ENCODE measurements at places on chromosomes 12 and 14.

GRCh38 chr12:67456431-67456901 lies 187.3 kb downstream of the CAND1 start:
- no peak for DNase-seq

GRCh38 chr12:80107221-80107620 lies 7.9 kb downstream of the OTOGL start:
- no peak for DNase-seq

DNA sequence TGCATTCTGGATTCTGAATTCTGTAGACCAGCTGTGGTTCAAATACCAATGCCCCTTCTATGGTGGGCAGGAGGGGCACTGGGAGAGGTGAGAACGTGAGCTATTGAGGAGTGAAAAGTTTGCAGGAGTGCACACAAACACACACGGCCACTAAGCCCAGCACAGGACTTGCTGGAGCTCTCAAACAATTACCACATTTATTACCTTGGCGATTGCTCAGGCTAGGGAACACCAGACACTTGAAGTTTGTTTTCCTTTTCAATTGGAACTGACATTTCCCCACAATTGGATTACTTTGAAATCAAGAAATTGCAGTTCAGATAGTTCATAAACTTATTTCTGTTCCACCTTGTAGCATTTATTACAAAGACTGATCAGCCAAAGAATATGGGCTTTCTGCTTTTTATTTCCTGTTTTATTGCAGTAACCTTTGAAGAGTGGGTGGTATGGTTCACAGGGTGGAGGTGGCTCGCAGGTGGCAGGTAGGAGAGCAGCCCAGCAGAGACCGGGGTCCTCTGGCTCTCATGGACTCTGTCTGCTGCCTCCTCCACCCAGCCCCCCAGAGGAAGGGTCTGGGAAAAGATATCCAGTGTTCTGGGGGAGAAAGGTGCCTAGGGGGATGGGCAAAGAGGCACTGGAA lies 429.8 kb upstream of the CCDC196 start:
- no peak for DNase-seq

- DNase-seq: no peak
Measured at GRCh38 chr12:54166567-54167499, 22.0 kb downstream of the SMUG1 start.

- no peak for DNase-seq
Measured at GRCh38 chr12:26373606-26374495, 178.5 kb downstream of the SSPN start.
